Iris pigment epithelial cell (primary cell): ENCODE measurements at places on chromosomes 12 and 14.

DNA sequence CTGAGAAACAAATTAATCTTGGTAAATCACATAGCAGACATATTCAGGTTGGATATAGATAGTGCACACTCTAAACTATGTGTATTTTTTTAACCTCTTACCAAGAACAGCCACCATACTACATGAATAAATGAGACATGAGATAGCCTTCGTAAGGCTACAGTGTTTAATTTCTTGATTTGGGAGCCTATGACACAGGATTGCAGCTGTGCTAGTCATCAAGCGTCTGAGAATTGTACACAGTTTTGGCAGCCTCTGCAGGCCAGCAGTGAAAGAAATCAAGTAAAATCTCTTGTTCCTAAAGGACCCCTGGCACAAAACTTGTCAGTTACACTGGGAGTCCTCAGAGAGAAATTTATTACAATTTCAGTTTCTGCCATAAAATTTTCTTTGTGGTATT lies 236.1 kb downstream of the C12orf50 start:
- DNase-seq = peak; percentile 83

DNA sequence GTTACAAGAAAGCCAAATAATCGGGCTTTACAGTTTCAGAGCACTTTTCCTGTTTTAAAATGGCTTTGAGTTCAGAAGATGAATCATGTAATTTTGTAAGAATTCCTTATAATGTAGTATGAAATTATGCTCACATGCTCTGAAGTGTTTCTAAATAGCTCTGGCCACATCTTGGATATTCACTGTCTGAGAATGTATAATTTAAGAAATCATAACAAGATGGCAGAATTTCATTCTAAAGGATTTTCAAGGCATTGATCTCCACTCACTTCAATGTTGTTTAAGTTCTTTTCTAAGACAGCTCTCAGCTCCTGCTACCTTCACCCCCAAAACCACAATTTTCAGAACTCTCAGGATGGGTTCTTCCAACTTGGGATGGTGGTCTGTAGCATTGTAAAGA lies 180.1 kb downstream of the DACT1 start:
- DNase-seq = peak; percentile 75

DNA sequence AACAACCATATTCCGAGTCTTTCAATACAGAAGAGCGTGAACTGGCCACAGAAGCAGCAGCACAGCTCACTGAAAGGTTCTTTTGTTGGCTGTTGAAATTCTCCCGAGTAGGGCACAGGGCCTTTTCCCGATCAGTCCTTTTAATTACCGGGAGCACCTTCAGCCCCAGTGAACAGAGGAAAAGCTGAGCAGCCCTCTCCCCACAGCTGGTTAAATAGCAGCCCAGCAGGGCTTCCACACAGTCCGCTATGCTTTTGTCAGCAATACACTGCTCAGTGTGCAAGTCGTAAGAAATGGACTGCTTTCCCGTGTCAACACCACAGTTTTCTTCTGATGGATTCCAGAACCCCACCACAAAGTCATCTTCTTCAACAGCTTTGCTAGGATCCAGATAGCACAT lies 61.3 kb downstream of the DICER1 start:
- DNase-seq = no peak

- DNase-seq = no peak
Measured at GRCh38 chr14:89201645-89202044, 215.4 kb downstream of the FOXN3 start.

GRCh38 chr12:91773749-91774429 lies 371.8 kb downstream of the BTG1 start:
- DNase-seq = no peak

- DNase-seq = peak; percentile 54
Measured at GRCh38 chr12:6367065-6367968, 8.0 kb downstream of the SCNN1A start.

- DNase-seq = no peak
Measured at GRCh38 chr12:120588371-120588770, 7.2 kb upstream of the POP5 start.
